SK-MEL-5 (cell line): ENCODE measurements at places on chromosomes 7 and 10.

- no peak for DNase-seq
Measured at GRCh38 chr10:129875993-129876726, 87.9 kb downstream of the EBF3 start.

- DNase-seq, result no peak
Measured at GRCh38 chr10:11510736-11511135, 100.7 kb downstream of the USP6NL start.

- no peak for DNase-seq
Measured at GRCh38 chr10:14403881-14404623, 73.3 kb upstream of the FRMD4A start.

DNA sequence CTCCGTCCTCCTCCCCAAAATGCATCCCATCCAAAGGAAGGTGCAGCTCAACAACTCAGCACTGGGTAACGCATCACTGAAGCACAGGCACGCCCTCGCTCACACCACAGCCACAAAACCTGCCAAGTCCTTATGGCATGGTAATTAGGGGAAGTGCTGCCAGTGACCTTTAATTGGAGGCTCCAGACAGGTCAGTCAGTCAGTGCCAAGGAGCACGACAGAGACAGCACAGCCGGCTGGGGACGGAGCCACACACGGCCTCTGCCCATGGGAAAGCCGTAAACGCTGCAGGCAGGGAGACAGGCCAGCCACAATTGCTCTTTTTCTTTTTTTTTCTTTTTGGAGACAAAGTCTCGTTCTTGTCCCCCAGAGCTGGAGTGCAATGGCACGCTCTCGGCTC, 146.5 kb downstream of the MAD1L1 start:
- no peak for DNase-seq

DNA sequence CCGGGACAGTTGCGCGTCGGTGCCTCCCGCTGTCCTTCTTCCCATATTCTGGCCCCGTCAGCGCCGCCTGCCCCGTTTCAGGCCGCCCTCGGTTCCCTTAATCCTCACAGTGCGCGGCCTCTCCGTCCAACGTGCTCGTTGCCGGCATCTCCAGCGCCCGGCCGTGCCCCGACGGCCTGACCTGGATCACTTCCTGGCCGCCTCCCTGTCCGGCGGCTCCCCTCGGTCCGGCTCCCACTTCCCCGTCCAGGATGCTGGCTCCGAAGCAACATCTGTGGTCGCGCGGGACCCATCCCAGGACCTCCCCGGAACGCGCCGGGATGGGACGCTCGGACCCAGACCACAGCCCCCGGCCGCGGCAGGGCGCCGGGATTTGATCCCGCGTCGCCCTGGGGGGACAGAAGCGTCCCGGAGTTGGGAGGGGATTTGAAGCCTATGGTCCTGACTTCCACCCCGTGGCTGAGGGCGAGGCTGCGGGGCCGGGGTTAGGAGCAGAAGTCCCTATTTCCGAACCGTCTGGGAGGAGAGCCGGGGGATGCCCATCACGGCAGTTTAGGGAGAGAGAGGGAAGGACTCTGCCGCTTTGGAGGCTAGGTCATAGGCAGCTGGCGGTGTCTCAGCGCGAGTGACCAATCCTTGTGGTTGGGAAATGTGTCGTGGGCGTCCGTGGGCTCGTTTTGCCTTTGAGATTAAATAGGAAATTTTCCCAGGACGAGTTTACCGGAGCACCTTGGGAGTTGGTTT, 53.8 kb downstream of the KCTD7 start:
- no peak for DNase-seq
